ENCODE measurements at places on chromosomes 2 and 18.
A peak's percentile ranks its signal among the peaks of the same experiment; 100 is the strongest.

DNA sequence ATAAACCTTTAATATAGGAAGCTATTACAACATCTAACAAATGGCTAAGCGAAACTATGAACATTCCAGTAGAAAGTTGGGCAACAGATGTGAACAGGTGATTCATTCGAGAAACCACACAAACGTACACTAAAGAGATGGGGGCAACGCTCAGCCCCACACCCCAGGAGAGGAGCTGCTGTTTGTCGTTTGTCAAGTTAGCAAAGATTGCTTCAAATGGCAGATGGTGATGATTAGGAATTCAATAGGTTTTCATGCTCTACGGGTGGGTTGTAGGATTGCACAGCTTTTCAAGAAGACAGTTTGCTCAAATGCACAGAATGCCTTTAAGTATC, 154.7 kb upstream of the HDAC4 start:
- DNase-seq = no peak

DNA sequence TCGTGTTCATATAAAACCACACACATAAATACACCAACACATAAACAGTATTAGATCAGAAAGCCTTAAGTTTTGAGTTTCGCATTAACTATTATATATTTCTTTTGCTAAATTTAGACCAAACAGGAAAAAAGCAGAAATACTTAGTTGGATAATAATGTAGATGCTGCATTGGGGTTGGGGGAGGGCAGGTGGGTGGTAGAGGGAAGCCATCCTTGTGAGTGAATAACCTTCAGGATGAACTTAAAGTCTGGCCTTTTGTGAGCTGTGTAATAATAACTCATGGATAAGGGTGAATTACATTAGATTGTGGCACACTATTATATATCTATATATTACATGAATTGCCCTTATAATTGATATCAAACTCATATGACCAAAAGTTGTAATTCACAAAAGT, 174.7 kb downstream of the WDR7 start:
- DNase-seq = no peak

DNA sequence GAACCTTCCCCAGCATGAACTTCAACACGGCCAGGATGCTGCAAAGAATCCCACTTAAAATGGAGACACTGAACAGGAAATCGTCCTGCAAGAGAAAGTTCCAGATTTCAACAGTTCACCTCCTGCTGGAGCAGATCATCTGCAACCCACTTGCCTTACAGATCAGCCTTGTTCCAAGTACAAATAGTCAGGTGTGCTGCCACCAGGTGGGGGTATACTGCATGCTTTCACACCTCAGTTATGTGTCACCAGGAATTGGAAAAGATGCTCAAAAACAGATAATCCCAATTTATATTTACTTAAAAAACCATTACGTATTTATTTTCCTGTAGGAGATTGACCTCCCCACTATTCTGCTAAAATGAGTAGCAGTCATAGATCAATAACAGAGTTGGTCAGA, 212.3 kb downstream of the MGAT5 start:
- peak; percentile 23 for DNase-seq

DNA sequence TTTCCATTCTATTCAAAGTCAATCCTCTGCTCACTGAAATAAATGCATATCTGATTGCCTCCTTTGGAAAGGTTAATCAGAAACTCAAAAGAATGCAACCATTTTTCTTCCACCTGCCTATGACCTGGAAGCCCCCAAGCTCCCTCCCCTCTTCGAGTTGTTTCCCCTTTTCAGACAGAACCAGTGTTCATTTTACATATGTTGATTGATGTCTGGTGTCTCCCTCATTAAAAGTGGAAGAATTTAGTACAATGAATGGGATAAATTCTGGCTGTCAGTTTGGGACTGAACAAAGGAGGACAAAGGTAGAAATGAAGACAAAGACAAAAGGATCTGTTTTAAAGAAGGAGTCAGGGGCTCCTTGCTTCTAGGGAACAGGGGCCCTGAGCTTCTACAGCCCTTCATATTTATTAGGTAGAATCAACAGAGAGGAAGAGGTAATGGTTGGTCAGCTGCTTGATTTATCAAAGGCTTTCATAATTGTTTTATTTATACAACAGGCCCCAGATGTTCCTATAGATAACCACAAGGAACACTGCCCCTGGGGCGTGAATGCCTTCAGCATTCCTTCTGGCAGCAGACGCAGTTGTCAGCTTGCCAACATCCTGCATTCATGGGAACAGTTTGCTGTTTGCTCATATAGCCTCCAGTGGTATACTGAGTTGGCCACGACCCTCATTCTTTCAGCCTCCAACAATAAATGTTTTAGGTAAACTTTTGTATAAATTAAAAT, 949.8 kb upstream of the LRATD1 start:
- no peak for DNase-seq

DNA sequence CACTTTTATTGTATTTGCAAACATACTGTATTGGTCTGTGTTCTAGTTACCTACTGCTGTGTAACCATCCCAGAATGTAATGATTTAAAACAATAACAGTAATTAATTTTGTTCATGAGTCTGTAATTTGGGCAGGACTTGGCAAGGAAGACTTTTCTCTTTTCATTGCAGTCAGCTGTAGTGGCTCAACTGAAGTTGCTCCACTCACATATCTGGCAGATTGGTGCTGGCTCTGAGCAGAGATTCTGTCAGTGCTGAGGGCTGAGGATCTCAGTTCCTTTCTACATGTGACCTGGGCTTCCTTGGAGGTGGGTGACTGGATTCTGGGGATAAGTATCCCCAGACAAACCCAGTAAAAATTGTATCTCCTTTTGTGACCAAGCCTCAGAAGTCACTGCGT, 26.6 kb downstream of the PTPN4 start:
- no peak for DNase-seq

- DNase-seq = no peak
Observed at GRCh38 chr2:422676-423435, 135.0 kb upstream of the ALKAL2 start.

DNA sequence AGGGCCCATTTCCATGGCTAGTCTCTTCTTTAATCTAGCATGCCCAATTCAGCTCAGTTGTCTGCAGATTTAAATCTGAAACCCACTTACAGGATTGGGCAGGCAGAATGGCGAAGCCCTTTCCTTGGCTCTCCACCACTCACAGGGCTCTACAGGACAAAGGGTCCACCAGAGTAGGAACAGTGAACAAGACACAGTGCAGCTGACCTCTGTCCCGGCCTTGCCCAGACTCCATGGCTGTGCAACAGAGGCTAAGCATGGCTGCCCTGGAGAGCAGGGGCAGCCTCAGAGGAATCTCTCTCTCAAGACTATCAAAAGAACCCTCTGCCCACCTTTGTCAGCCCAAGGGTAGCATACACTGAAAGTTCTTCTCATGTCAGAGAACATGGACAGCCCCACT, 9.7 kb upstream of the ATP6V1B1 start:
- no peak for DNase-seq
